ENCODE measurements at places on chromosomes 16 and 17. TPM values are rescaled to one million over a fixed set of nuclear protein-coding genes. Genes with fewer than 3 reads are reported as not detected.

The CBX8 gene
- total RNA-seq, result 8.8 TPM

The MAP2K4 gene
- total RNA-seq, result 62.7 TPM

The HOXB5 gene
- total RNA-seq, result 2.0 TPM

The KIF18B gene
- total RNA-seq, result 16.3 TPM

The CDR2L gene
- total RNA-seq, result 24.0 TPM

The DHRS7C gene
- not detected for total RNA-seq

The CACNG5 gene
- total RNA-seq, result not detected

The KRTAP9-4 gene
- total RNA-seq, result not detected

The CRK gene
- 89.2 TPM for total RNA-seq

The TSPAN10 gene
- total RNA-seq, result 6.8 TPM

The OR4D1 gene
- not detected for total RNA-seq

The CBFA2T3 gene
- 0.05 TPM for total RNA-seq

The TPPP3 gene
- 0.31 TPM for total RNA-seq

The TEX14 gene
- total RNA-seq, result 0.19 TPM

The ZPBP2 gene
- not detected for total RNA-seq

The EMC6 gene
- 43.4 TPM for total RNA-seq

The CACNG3 gene
- total RNA-seq, result not detected

The RTN4RL1 gene
- 2.2 TPM for total RNA-seq

The CCL22 gene
- total RNA-seq, result not detected

The GFAP gene
- total RNA-seq, result not detected

The OR1A1 gene
- not detected for total RNA-seq

The HAS3 gene
- total RNA-seq, result 0.31 TPM

The HBM gene
- total RNA-seq, result not detected

The ZG16B gene
- total RNA-seq, result 1.3 TPM

The KRTAP4-1 gene
- total RNA-seq, result 0.26 TPM

The TBC1D3 gene
- not detected for total RNA-seq

The CACNG1 gene
- total RNA-seq, result not detected

The CLEC19A gene
- total RNA-seq, result 0.38 TPM

The TM4SF5 gene
- not detected for total RNA-seq

The SLFN12L gene
- total RNA-seq, result not detected

The OR2C1 gene
- total RNA-seq, result not detected

The HOXB13 gene
- total RNA-seq, result 1.2 TPM

The NETO2 gene
- total RNA-seq, result 34.5 TPM

The YBX2 gene
- 1.1 TPM for total RNA-seq

The WNT9B gene
- not detected for total RNA-seq

The PRSS33 gene
- total RNA-seq, result 0.36 TPM

The UTS2R gene
- not detected for total RNA-seq

The UBE2I gene
- 102 TPM for total RNA-seq

The ABI3 gene
- 0.41 TPM for total RNA-seq
